ENCODE measurements at places on chromosomes 1 and 21. TPM values are rescaled to one million over a fixed set of nuclear protein-coding genes. Genes with fewer than 3 reads are reported as not detected.

PTPN22 gene
- 1.3 TPM for total RNA-seq

OPRD1 gene
- 0.79 TPM for total RNA-seq

ATP1A4 gene
- not detected for total RNA-seq

HES3 gene
- total RNA-seq, result not detected

C1orf105 gene
- not detected for total RNA-seq

PTPRC gene
- 0.20 TPM for total RNA-seq

DNA sequence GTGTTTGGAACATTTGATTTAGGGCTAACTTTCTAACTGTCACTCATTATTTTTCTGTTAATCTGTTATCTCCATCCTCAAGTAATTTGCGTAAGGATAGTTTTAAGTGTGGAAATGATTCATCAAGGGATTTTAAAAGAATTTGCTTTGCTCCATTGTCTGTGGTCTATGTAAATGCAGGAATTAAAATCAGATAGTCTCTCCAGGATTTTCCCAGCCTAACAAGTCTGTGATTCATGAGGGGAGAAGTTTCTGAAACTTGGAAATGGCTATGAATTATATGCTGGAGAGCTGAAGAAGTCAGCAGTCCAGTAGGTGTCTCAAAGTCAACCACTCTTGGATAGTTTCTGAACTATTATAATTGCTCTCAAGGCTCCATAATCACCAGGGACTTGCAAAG is 264.5 kb downstream of the MRPL39 start:
- DNase-seq, result peak; percentile 81

GRCh38 chr1:183180634-183181056 is 5.4 kb upstream of the LAMC2 start:
- peak; percentile 84 for DNase-seq

- DNase-seq, result no peak
These were observed 264.8 kb downstream of the C1orf94 start for GRCh38 chr1:34441259-34442069.

Measured in astrocyte (in vitro differentiated cells and primary cell).